ENCODE measurements at places on chromosomes 2 and 18.

DNA sequence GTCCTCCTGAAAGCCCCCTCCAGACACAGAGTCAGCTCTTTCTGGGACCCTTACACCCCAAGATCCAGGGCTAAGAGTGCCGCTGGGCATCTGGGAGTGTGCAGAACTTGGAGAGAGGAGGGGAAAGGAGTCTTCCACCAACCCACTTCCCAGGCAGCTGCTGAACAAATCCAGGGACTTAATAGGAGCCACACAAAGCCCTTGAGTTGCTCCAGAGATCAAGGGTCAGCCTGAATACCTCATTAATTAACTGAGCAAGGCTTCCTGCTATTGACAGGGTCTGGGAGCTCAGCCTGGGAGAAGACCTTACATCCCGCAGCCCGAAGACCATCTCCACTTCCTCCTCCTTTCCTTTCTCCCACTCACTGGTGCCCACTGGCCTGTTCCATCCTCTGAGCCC is 108.3 kb downstream of the CELF4 start:
- DNase-seq: no peak

- DNase-seq: no peak
Observed at GRCh38 chr2:6914828-6915227, 2.4 kb upstream of the RNF144A start.

DNA sequence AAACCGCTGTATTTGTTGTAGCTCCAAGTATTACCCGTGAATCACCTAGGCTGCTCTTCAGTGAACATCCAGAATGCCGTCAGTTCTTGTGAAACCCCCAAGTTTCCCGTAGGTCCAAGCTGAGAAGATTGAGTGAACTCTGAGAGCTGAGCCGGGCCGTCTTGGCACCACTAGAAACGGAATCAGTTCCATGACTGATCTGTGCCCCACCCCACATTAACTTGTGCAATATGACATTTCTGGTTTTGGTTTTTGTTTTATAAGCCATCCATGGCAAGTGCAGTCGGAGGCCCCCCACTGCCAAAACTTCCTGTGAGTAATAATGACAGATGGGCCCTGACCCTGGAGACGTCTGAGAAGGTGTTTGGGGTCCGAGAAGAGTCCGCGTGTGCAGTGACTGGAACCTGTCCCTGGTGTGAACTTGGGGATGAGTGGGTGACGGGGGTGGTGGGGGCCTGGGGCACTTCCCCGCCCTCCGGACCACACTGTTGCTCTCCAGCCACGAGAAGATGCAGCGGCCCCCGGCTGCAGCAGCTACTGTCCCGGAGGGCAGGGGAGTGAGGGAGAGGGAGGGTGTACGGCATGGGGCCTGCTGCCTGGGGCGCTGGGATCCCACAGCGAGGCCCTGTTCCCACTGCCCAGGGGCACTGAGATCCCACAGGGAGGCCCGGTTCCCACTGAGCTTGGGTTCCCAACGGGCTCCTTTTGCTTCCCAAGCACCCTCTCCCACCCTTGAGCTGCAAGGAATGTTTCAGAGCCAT is 26.5 kb downstream of the NFATC1 start:
- no peak for DNase-seq

DNA sequence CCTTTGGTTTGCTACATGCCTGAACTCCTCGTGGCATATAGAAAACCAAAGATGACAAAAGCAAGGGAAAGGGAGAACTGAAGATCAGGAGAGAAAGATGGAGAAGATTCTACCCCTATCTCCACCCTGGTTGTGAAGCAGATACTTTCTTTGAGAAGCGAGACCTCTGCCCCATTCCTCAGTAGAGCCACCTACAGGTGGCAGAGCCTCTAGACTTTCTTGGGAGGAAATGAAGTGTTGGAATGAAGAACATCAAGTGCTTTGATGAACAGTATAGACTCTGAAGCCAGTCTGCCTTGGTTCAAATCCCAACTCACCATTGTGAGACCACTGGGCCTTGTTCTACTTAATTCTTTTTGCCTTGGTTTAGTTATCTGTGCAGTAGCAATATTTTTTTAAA is 348.8 kb upstream of the ETAA1 start:
- no peak for DNase-seq

DNA sequence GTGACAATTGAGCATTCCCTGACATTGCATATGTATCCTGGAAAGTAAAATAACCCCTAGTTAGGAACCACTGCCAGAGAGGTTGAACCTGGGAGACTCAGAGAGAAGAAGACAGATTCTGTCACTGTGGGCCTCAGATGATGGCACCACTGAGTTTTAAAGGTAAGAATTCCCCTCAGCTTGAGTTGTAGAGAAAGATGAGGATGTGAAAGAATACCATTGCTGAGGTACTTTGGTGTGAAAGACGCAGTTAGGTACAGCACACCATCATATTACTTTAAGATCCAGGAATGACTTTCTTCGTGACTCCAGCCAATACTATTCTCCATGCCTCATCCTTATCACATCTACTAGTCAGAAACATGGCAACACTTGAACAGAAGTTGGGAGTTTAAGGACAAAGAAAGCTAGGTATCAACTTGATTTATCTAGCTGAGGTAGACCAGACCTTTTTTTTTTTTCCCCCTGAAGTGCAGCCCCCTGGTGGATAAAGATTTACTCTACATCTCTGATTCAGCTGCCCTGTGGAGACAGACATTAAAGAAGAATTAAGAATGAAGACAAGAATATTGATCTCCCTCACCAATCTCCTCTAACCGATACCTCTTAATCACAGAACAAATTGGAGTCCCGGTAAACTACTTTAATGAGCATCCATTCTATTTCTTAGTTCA is 630.5 kb upstream of the FANCL start:
- DNase-seq: no peak

GRCh38 chr2:64467096-64467843 is 13.3 kb downstream of the LGALSL start:
- DNase-seq: no peak

GRCh38 chr2:209121691-209122090 is 302.2 kb upstream of the MAP2 start:
- no peak for DNase-seq

All from NCI-H1436 treated with DMSO at 0.1 percent for 48 hours (cell line).